ENCODE measurements at places on chromosomes 11 and 22.

DNA sequence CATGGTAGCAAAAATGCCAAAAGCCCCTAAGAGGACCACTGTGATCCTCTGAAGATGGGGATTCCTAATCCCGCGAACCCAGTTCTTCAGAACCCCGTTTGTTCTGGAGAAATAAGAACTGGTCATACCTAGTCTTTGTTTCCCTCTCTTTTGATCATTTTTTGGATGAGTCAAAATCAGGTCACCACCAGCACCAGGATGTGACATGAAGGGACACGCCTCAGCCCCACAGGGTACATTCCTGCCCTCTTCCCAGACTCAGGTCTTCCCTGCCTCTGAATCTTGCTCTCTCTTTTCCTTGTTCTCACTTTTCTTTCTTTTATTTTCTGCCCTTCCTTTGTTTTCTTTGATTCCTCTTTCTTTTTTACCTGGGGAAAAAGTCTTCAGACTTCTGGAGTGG lies 14.6 kb upstream of the ANO1 start:
- no peak for DNase-seq

DNA sequence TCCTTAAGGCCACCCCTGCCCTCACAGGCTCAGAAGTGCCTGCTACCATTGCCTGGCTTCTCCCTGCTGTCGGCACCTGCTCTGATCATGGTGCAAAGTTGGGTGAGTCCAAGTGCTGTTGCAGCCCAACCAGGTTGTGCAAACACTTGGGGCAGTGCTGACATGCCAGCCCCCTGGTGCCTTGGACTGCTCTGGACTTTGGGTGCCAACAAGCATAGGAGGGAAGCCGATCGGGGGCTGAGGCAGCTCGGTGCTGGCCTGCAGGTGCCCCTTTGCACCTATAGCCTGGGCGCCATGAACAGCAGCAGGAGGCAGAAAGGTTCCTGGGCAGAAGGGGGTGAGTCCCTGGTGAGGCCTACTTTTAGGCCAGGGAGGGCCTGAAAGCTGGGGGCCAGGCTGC lies 113.0 kb downstream of the ARHGAP20 start:
- no peak for DNase-seq

GRCh38 chr11:14422814-14423182 lies 63.8 kb upstream of the RRAS2 start:
- DNase-seq = no peak

DNA sequence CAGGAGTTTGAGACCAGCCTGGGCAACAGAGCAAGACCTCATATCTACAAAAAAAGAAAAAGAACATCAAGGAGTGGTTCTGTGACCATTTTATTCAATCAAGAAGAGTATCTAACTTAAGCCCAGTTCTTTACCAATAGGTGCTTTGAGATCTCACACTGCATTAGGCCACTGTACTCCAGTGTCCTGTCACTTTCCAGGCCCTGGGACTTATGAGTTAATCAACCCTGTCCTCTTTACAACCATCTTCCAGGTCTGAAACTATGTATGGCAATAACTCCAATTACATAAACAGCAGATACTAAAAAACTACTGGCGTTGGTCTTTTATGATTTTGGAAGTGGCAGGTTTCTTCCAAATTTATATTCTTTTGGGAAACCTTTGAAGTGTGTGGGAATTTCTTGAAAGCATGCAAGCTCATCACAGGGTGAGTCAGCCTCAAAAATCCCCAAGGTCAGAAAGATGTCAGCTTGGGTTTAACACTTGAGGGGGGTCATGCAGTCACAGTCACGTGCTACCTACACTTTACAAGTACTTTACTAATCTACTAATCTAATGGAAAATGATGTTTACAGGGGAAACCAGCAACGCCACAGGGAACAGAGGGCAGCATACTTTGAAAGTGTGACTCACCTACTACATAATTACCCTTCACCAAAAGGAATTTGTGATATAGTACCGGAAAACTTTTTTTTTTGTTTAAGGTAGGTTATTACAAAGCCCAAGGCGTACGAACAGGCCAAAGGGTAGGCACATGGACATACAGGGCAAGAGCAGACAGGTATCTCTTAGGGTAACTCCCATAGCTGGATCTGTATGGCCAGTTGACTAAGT lies 15.6 kb downstream of the PISD start:
- DNase-seq = no peak

DNA sequence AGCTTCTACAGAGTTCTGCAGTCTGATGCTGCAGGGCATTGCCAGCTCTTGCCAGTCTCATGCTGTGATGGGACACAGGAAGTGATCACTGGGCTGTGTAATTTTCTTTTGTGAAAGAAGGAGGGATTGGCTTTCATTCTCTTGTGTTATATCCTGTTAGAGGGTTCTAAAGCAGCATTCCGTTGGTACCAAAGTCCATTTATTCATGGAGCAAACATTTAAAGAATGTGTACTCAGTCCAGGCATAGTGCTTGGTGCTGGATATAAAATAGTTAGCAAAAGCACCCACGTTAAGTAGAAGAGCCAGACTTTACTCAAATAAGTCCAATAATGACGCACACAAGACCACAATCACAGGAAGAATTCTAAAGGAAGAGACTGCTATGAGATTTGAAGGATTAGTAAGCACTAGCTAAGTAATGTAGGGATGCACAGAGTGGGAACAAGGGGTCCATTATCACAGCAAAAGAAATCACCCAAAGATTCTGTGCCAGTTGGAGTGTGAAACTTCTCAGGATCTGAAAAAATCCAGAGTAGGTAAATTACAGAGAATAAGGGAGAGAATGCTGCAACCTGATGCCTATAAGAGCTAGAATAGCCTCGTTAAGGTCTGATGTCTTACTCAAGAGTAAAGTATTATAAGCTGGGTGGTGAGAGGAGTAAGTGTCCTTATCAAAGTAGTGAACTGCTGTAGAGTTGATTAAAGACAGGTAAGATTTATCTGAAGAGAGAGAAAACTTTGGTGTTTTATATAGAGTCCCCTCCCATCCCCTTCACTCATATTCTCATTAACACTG lies 728.3 kb downstream of the METTL15 start:
- DNase-seq = peak; percentile 37

GRCh38 chr11:118899296-118899688 lies 15.6 kb downstream of the CXCR5 start:
- no peak for DNase-seq

GRCh38 chr22:27883656-27884350 lies 35.3 kb downstream of the PITPNB start:
- DNase-seq = no peak
